ENCODE measurements at places on chromosomes 5 and 9.

- no peak for DNase-seq
Observed at GRCh38 chr9:134211811-134212485, 47.6 kb upstream of the RNU6ATAC start.

DNA sequence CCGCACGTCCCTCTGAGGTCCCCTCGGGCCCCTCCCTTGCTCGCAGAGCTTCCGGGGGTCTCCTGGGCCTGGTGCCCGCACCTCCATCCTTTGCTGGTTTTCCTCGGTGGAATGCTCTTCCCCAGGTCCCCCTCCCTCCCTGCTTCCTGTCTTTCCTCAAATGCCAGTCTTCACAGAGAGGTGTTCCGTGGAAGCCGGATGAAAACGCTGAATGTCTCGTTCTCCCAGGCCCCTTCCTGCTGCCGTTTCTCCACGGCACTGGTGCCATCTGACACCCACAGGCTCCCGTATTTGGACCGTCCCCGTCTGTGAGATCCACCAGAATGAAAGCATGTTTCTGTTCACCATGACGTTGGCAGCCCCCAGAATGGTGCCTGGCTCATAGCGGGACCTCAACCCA is 4.1 kb downstream of the OR2V1 start:
- no peak for DNase-seq

- peak; percentile 85 for DNase-seq
Observed at GRCh38 chr9:114387680-114388356, at the start of gene AKNA. Gene AKNA (minus strand): TSS chr9:114387982. CDS start chr9:114381333, 6,649 bp downstream.

GRCh38 chr5:60594715-60595477 is 105.1 kb downstream of the DEPDC1B start:
- no peak for DNase-seq

DNA sequence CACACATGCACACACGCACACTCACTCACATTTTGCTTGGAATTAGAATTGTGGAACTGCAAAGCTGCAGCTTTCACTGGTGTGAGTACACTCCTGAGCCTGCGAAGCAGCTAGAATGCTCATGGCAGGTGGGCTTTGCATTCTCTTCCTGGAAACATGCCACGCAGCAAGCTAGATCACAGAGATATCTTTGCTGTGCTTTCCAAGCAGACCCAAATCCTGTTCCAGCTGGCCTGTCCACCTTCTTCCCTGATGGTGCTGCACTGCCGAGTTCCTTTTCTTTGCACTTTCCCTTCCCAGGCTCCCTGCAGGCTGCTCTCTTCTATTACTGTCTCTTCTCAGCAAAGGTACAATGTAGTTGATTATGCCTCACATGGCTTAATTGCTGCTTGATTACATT is 92.7 kb upstream of the CKMT2 start:
- no peak for DNase-seq

GRCh38 chr5:64164166-64164565 is 1.5 kb upstream of the RNF180 start:
- no peak for DNase-seq

GRCh38 chr5:57338068-57338867 is 144.3 kb downstream of the ACTBL2 start:
- DNase-seq, result peak; percentile 67

- DNase-seq, result peak; percentile 17
Observed at GRCh38 chr5:147336876-147337275, 102.0 kb downstream of the STK32A start.

DNA sequence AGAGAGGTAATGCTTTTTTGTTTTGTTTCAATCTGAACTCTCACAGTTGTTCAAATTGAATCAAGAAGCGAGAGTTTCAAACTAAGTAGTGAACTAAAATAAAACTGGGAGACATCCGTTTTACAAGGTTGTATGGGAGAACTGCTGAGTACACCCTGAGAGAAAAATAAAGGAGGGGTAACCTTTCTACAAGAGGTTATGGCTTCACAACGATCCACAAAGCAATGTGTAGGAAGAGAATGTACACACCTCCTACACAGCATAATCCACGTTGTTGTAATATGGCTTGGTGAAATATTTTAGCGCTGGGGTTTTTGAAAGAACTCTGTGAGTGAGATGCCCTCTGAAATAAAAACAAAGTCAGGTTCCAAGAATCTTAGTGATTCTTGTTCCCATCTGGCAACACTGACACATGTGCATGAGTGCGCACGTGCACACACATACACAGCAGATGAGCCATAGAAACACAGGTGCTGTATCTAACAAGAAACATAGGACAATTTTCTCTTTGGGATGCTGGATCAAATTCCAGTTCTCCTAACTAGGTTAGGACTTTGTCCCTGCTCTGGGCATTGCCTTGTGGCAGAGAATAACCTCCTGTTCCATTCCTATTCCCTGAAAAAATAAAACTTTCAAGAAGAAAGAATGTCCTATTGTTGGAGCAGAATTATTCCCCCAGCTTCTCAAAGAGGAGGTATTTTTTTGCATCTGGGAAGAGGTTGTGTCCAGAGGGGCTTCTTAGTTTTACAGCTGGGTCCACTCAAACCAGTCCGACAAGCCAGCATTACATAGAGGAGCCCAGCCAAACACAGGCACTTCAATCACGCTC is 94.5 kb upstream of the EFNA5 start:
- DNase-seq, result no peak

DNA sequence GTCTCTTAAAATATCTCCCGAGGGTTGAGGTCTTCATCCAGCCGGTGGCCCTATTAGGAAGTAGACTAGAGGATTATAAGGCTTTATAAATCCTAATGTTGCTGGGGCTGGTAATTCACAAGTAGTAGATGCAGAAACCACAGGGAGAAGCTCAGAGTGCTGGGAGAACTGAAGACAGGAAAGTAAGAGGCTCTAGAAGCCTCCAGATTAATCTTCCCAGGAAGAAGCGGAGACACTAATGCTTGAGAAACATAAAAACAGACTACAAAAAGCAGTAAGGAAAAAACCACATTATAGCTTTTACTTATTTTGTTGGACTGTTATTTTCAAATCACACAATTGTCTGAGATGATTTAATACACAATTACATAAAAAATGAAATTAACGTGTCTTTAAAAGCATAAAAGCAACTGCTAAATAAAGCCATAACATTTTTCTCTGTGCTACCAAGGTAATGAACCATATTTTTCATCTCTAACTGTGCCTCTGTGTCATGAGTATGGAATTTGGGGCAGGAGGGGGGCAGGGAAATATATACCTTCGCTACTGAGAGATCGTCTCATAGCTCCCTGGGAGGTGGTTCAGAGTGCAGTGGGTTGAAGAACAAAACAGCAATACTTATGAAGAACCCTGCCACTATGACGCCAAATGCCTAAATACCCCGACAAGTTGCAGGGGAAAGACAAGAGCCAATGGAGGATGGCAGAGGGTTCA is 806.2 kb upstream of the WWC1 start:
- DNase-seq, result no peak

DNA sequence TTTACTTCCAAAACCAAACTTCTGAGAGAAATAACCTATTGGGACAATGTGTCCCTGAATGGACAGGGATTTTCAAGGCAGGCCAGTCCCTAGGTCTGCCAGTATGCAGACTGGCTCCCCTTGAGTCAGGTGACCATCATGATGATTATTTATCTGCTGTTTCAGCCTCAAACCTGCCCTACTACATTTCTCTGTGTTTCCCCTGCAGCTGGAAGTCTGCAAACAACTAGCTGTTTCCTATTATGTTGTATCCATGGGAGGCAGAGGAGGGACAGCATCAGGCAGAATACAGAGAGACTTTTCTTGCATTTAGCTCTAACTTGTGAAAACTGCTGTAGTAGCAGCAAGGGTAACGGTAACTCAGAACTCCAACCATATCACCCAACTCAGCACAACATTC is 36.2 kb upstream of the IFNK start:
- DNase-seq, result no peak

- DNase-seq, result no peak
Observed at GRCh38 chr5:166708291-166708690, 1583.2 kb upstream of the WWC1 start.

DNA sequence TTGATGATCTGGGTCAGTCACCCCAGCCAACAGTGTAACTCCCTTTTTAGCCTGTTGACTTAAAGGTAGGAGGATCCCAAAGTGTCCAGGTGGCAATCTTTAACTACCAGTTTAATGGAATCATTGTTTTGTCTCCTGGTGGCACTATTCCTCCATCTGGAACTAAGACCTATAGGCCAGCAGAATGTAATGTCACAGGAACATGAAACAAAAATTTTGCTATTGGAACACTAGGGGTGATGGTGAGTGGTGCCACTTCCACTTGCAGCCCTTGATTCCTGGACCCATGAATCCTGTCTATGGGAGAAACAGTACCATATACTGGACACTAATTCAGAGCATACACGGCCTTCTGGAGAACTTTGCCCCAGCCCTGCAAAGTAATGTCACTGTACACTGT is 219.5 kb upstream of the RASA1 start:
- DNase-seq, result no peak

DNA sequence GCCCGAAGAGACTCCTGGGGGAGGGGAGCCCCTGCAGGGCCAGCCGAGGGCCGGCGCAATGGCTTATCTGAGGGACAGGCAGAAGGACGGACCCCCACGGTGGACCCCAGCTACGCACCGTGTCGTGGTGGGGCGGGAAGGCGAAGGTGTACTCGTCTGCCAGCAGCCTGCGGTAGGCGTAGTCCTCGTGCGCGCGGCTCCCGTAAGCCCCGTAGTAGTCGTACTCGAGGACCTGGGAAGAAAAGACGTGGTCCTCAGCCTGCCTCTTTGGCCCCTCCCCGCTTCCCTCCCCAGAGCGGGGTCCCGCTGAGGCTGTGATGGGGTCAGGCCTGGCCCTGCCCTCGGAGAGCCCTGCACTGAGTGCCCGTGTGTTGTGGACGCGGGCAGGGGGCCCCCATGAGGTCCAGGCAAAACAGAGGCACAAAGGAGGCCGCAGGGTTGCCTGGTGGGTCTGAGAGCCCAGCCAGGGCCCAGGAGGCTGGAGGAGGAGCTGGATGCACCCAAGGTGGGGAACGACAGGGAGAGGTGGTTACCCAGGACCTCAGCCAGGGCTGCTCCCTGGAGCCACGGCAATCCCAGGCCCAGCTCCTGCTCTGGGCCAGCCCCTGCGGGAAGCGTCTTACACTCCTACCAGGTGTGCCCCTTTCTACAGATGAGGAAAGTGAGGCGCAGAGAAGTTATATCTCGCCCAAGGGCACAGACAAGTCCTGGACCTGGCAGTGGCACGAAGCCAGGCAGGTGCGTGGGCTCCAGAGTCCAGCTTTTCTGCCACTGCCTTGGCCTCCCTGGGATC is 35.2 kb downstream of the SARDH start:
- no peak for DNase-seq

DNA sequence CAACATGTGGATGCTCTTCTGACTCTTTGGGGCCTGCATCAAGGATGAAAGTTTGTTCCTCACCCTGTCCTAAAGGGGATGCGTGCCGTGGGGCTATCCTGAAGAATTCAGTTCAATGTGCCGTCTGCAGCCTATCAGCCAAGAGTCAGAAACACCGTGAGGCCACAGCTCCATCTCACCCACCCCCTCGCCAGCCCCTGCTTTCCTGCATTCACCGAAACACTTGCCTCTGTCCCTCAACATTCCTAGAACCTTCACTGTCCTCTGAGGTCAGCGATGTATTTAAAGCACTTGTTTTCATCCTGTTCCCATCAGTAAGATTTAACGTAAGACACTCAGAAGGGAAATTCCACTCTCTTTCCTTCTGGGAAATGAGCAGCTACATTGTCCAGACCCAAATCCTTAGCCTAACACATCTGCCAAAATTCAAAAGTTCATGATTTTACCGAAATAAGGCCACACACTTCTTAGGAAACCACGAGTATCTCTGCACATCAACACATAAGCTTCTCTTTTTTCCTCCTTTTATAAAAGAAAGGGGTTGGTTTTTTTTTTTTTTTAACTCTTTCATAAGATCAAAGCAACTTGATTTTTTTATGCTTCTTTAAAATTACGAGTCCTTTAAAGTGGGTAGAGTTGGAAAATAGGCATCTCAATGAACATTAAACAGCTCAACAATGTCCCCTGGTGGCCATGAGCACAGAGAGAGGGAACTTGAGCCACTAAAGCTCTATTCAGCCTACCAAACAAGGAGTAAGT is 100.7 kb downstream of the SUSD1 start:
- peak; percentile 79 for DNase-seq

DNA sequence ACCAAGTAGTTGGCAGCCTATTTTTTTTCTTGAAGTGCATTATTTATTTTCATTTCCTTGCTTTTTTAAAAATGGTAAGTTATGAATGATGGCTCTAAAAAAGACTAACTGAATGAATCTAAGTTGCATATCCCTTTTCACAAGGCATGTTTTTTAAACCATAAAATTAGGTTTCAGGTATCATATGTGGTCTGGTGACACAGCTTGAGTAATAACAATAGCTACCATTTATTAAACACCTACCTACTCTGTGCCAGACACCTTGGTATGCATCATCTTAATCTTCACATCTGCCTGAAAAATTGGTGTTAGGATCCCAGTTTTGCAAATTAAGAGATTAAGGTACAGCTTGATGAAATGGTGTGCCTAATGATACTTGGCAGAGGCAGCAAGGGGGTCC is 4.3 kb upstream of the GABBR2 start:
- DNase-seq, result no peak

- peak; percentile 62 for DNase-seq
Observed at GRCh38 chr5:155189476-155189875, 175.9 kb downstream of the KIF4B start.

GRCh38 chr9:38423273-38423972 is 831 bp downstream of the IGFBPL1 start:
- DNase-seq, result no peak

- DNase-seq, result no peak
Observed at GRCh38 chr9:107603281-107603680, 113.7 kb upstream of the KLF4 start.

DNA sequence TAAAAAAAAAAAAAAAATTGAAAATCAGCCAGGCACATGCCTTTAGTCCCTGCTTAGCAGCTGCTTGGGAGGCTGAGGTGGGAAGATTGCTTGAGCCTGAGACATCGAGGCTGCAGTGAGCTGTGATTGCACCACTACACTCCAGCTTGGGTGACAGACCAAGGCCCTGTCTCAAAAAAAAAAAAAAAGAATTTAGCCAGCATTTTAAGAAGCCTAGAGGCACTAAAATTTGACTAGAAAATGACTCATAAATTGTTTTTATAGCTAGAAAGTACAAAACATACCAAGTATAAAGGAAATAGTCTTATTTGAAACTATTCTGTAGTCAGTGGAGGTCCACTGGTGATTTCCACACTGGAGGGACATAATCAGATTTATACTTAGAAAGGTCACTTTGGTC is 17.5 kb downstream of the LRRC70 start:
- no peak for DNase-seq

GRCh38 chr9:36793277-36793676 is 220.6 kb downstream of the MELK start:
- no peak for DNase-seq

DNA sequence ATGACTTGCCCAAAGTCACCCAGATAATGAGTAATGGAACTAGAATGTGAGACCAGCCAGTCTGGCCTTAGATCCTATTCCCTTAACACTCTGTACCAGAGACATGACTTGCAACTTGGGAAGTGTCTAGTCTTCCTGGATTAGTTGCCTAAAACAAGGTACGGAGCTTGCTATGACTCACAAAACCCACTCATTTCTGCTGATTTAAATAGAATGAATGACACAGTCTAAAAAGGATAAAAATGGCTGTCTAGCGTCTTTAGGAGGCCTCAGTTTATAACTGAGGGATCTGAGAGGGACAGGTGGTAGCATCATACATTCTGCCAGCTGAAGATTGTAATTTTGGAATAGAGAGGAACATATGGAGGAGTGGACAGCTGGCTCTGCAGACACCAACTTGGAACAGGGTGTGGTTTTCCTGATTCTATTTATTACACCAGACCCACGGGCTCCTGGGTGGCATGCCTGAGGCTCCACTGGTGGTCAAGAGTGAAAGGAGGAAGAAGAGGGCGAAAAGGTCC is 62.7 kb downstream of the ABLIM3 start:
- no peak for DNase-seq

All from neural progenitor cell (in vitro differentiated cells).